Lower lobe of right lung (tissue), 2 donors: ENCODE measurements at places on chromosomes 3 and 15. TPM values are rescaled to one million over a fixed set of nuclear protein-coding genes. Genes with fewer than 3 reads are reported as not detected.

The CILP gene
- total RNA-seq: 10.2 TPM

The ZNF80 gene
- total RNA-seq: not detected

GRCh38 chr3:71978150-71978721 is 193.3 kb upstream of the PROK2 start:
- H3K4me1 ChIP-seq: no peaks in the 10 kb centered on the region
- H3K4me3 ChIP-seq: no peak overlapping the region
- no peak overlapping the region for H3K27ac ChIP-seq
- DNase-seq: no peak
- peaks cover 7% of the 10 kb centered on the region for H3K27me3 ChIP-seq

GRCh38 chr3:185757176-185757575 is 67.7 kb downstream of the IGF2BP2 start:
- no peak for DNase-seq
- peaks cover 22% of the 10 kb centered on the region for H3K4me1 ChIP-seq
- H3K27me3 ChIP-seq: no peaks in the 10 kb centered on the region
- H3K36me3 ChIP-seq: no peaks in the 10 kb centered on the region
- H3K27ac ChIP-seq: no peak overlapping the region

- H3K4me3 ChIP-seq: no peak overlapping the region
- H3K27me3 ChIP-seq: no peaks in the 10 kb centered on the region
- no peaks in the 10 kb centered on the region for H3K4me1 ChIP-seq
- no peak for DNase-seq
- no peak overlapping the region for H3K27ac ChIP-seq
- no peaks in the 10 kb centered on the region for H3K36me3 ChIP-seq
Measured at GRCh38 chr3:16940769-16941700, 56.3 kb downstream of the PLCL2 start.

DNA sequence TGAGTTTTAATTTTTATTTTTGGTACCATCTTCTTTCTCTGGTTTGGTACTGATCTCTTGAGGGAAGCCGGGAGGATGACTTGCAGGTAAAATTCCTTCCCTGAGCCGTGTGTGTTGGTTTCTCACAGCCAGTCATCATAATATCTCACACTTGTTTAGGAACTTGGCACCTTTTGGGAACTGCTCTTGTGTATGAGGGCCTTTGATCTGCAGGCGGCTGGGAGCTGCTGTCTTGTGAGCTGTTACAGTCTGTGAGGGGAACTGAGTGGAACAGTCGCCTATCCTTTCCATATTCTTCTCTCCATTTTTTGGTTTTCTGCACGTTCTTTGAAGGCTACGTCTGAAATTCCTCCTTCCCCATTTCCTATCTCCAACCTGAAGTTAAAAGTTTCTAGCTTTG is 75.2 kb downstream of the CACNA2D3 start:
- H3K36me3 ChIP-seq: no peaks in the 10 kb centered on the region
- H3K4me1 ChIP-seq: no peaks in the 10 kb centered on the region
- no peak for DNase-seq
- H3K27me3 ChIP-seq: no peaks in the 10 kb centered on the region
- H3K4me3 ChIP-seq: no peak overlapping the region

DNA sequence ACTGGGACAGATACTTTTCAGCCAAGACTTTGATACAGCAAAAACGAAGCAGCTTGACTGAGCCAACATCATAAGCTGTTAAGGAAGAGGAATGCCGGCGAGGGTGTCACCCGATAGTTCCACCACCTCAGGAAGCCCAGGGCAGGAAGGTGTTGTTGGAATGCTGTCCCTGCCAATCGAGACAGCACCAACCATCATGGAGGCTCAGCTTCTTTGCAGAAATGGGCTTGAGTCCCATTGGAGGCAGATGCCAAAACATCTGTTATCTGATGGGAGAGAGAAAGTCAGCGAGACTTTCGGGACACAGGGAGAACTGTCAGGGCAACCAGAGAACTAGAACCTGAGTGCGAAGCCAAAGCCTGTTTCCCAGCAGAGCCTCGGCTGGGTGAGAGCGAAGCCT is 50.7 kb downstream of the CA12 start:
- H3K4me1 ChIP-seq: no peaks in the 10 kb centered on the region
- no peaks in the 10 kb centered on the region for H3K27me3 ChIP-seq
- no peak overlapping the region for H3K27ac ChIP-seq
- no peak overlapping the region for H3K4me3 ChIP-seq
